ENCODE measurements at places on chromosomes 1 and 21.

DNA sequence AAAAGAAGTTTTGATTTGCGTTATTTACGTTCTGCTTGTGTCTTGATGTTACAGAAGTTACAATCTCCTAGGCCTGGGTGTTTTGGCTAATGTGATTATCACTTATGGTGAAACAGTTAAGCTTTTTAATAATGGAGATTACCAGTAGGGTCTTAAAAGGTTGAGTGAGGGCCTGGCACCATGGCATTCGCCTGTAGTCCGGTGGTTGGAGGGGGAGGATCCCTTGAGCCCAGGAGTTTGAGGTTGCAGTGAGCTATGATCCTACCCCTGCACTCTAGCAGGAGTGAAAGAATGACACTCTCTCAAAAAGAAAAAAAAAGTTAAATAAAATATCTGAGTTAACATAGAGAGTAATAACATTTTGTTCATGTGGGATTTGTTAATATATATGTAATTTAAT lies 8.8 kb upstream of the SPEN start:
- DNase-seq: no peak

DNA sequence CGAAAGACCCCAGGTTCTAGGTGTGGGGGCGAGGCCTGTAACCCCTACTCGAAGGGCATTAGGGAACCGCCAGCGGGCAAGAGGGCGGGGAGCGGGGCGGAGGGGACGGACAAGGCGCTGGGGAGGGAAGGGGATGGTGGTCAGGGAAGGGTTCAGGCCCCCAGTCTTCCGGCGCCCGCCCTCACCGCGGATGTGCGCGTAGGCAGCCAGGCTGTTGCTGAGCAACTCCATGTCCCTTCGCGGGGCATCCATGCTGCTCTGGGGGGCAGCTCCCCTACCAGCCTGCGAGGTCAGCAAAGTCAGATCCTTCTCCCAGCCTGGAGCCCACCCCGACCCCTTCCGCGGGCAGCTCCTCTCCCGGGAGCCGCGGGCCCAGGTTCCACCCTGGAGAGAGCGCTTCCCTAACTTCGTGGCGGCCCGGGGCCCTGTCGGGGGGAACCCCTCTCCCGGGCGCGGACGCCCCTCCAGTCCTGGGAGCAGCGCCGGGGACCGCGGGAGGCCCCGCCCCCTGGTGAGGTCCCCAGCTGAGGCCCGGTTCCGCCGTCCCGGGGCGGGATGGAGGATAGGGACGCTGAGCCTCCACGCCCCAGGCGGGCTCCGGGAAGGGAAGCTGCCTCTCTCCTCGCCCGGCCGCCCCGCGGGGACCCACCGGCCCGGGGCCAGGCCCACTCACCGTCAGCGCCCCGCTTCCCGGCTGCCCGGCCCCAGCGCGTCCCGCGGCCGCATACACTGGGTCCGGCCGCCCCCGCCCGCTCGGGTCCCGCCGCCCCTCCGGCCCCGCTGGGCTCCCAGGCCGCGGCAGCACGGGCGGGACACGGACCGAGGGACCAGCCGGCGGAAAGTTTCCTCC lies 434 bp downstream of the EVA1B start:
- DNase-seq: peak; percentile 56

DNA sequence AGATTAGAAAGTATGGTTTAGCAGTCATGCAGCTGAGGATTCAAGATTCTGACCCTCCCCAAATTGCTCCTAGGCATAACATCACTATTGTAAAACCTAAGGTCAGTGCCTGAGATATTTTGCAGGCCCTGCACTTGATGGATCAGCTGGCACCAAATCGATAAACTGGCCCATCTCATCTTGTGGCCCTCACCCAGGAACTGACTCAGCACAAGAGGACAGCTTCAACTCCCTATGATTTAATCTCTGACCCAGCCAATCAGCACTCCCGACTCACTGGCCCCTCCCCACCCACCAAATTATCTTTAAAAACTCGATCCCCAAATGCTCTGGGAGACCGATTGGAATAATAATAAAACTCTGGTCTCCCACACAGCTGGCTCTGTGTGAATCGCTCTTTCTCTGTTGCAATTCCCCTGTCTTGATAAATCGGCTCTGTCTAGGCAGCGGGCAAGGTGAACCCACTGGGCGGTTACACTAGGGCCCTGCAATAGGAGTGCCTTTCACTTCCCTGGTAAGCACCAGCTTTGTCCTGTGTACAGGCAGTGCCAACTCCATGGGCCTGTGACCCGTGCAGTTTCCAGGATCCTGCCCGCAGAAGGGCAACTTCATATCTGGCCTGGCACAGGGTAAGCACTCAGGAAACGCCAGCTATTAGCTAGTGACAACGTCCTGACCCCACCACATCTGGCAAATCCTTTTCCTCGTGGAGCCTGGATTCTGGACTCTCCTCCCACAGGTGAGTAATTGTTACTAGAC lies 28.7 kb upstream of the SLC2A5 start:
- no peak for DNase-seq

- peak; percentile 10 for DNase-seq
Measured at GRCh38 chr1:66925944-66926343, 1.2 kb downstream of the MIER1 start.

DNA sequence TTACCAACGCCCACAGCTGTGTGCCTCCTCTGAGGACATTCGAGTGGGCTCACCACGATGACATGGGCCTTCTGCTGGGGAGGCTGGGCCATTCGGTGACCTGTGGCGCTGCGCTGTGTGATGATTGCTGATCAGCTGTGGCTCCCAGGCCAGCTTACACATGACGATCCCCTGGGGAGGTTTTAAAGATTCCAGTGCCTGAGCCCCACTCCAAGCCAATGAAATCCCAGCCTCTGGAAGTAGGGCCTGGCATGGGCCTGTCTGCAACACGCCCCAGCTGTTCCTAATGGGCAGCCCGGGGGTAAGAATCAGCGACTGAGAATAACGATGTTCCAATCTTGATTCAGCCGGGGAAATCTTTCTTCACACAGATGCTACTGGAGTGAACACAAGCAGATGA lies 153.7 kb downstream of the KCNJ6 start:
- DNase-seq: no peak

DNA sequence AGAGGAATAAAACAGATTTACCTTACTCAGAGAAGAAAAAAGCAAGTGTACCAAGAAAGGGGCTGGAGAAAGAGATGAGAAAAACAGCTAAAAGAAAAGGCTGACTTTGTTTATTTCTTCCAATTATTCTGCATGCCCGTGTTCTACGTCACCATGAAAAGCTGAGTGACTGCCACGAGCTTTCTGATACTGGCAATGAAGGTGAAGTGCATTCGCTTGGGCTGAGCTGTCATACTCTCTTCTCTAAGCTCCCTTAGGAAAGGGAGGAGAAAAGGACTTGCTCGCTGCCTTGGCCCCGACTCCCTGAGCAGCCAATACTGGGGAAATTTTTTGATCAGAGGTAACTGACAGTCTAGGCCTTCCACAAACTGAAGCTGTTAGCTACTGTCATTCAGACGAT lies 105.4 kb downstream of the SMYD2 start:
- DNase-seq: no peak

- DNase-seq: peak; percentile 71
Measured at GRCh38 chr1:41268154-41268770, 26.2 kb upstream of the SCMH1 start.

GRCh38 chr21:37168666-37169065 lies 95.6 kb downstream of the TTC3 start:
- no peak for DNase-seq

DNA sequence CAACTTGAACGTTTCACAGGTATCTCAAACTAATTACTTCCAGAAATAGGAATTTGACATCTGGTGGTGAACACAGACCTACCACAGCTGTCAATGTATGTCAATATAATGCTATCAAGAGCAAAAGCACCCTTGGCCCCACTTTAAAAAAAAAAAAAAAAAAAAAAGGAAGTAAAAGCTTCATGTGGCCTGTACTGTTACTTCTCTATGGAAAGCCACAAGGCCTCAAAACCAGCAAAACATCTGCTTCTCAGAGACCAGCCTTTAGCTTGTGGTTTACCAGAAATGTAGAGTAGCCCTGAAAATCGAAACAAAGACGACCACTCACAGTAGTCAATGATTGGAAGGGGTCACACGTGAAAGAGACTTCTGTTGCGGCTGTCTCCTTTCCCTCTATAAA lies 109.6 kb downstream of the SLC45A1 start:
- DNase-seq: peak; percentile 91

GRCh38 chr1:161915051-161915503 lies 108.6 kb downstream of the OLFML2B start:
- no peak for DNase-seq

DNA sequence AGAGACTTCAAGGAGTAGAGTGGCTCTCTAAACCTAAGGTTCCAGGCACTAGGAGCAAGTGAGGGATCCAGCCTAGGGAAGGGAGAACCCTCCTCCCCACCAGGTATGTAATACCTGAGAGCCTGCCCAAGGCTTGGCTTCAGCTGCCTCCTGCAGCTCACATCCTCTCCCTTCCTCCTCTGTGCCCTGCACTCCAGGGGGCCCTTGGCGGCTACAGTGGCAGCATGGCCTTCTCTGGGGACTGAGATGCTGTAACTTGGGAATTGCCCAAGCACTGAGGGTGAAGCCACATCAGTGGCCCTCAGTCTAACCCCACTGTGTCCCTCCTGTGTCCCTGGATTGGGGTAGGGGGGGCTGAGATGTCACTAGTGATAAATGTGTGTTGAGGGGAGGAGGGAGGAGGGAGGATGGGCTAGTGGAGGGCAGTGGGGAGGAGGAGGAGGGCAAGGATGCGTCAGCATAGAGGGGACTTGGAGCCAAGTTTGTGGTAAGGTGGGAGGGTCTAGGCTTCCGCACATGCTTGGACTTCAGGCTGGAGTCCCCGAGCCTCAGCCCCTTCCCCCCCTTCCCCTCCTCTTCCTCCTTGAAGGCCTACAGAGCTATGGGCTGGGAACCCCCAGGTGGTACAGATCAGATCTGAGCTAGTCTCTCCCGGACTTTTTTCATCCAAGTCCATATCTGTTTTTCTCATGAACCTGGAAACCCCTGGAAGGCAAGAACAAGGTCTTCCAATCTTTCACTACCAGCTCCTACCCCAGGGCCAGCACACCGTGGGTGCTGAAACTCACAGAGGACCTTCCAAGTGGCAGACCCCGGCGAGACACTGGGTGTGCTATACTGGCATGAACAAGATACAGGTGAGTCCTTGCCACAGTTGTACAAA lies 17.5 kb downstream of the COL9A2 start:
- DNase-seq: no peak

DNA sequence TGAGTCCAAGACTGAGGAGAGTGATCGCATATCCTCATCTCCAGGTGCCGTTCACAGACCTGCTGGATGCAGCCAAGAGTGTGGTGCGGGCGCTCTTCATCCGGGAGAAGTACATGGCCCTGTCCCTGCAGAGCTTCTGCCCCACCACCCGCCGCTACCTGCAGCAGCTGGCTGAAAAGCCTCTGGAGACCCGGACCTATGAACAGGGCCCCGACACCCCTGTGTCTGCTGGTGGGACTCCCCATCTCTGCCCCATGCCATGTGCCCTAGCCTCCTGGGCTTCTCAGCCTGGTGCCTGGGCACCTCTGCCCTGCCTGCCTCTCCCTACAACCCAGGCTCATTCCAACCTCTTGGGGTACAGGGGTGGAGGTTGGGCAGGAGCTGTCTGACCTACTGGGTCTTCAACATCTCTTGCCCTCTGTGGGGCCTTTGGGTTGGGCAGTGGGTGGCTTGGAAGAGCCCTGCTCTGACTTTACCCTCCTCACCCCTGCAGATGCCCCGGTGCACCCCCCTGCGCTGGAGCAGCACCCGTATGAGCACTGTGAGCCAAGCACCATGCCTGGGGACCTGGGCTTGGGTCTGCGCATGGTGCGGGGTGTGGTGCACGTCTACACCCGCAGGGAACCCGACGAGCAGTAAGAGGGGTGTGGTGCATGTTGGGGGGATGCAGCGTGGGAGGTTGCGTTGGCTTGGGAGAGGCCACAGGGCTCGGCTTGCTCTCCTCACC lies 7.2 kb downstream of the AMPD2 start:
- DNase-seq: peak; percentile 5

GRCh38 chr1:231040019-231040799 lies at the start of gene FAM89A:
FAM89A (minus strand) TSS chr1:231040254; CDS start chr1:231040211, 43 bp downstream.
- peak; percentile 84 for DNase-seq

DNA sequence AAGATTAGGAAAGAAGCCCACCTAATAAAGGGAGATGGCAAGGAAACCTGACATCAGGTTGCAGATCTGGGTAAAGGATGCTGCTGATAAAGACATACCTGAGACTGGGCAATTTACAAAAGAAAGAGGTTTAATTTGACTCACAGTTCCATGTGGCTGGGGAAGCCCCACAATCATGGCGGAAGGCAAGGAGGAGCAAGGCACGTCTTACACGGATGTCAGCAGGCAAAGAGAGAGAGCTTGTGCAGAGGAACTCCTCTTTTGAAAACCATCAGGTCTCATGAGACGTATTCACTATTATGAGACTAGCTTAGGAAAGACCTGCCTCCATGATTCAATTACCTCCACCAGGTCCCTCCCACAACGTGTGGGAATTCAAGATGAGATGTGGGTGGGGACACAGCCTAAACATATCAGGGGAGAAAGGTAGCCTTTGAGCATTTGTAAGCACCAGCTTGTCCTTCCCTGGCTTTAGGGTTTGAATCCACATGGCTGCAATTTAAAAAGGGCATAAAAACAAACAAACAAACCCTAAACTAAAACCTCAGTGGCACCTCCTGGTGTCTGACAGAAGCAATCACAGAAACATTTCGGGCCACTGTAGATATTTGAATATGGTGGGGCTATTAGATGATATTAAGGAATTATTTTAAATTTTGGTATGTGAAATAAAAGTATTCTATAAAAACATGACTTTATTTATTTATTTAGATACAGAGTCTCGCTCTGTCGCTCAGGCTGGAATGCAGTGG lies 33.1 kb downstream of the SLC2A7 start:
- no peak for DNase-seq

DNA sequence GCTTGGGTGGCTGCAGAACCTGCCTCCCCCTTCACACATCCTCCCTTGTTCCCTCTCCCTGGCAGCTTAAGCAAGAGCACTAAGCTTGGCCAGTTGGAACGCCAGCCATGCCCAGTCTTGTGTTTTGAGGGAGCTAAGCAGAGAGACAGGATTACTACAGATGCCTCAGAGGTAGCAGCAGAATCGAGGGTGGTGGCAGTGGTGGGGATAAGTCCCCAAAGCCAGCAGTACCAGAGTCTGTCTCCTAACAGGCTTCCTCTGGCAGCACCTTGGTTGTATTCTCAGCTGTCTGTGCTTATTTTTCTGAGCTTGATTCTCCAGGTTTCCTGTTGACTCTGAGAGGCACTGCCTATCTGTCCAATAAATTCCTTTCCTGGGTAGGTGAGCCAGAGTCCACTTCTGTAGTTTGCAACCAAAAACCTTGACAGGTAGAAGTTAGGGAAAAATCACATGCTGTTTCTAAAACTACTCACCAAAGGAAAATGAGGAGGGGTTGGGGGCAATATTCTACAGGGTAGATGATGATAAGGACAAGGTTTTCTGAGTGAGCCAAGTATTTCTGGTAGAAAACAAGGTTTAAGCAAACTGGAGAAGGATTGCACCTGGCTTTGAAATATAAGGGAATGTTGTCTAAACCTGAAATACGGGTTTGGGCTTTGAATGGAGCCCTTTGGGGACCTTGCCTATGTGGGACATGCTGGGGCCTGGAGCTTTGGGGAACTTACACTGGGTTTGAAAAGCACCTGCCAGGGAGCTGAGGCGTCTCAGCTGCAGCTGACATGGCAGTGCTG lies 100.8 kb downstream of the PBX1 start:
- DNase-seq: no peak

All from B cell (primary cell).